ENCODE measurements at places on chromosomes 3 and 15.
A peak's percentile ranks its signal among the peaks of the same experiment; 100 is the strongest.

GRCh38 chr15:96670389-96670788 is 339.9 kb downstream of the NR2F2 start:
- no peak for DNase-seq

- DNase-seq = peak; percentile 60
Observed at GRCh38 chr15:77603611-77604336, 28.9 kb downstream of the LINGO1 start.

- no peak for DNase-seq
Observed at GRCh38 chr3:7744850-7745249, 756.8 kb upstream of the LMCD1 start.

- DNase-seq = no peak
Observed at GRCh38 chr15:31440754-31441311, 114.2 kb downstream of the KLF13 start.

DNA sequence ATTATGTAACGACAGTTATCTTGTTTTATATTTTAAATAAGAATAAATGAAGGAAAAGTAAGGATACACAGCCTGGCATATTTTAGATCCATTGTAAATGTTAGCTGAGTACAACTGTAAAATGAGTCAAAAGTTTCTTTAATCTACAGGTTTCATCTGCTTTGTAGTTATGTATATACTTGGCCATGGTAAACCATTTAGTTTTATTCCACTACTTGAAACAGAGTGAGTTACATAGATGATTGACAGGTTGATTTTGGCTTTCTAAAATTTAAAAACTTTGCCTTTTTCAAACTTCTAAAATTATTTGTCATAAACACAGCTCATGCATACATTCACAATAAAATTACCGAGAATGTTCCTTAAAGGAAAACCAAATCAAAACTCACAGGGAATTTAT is 371.2 kb downstream of the ROBO1 start:
- no peak for DNase-seq

GRCh38 chr15:75325922-75326321 is 9.9 kb upstream of the COMMD4 start:
- no peak for DNase-seq

- DNase-seq = no peak
Observed at GRCh38 chr15:95584088-95584487, 746.4 kb upstream of the NR2F2 start.

DNA sequence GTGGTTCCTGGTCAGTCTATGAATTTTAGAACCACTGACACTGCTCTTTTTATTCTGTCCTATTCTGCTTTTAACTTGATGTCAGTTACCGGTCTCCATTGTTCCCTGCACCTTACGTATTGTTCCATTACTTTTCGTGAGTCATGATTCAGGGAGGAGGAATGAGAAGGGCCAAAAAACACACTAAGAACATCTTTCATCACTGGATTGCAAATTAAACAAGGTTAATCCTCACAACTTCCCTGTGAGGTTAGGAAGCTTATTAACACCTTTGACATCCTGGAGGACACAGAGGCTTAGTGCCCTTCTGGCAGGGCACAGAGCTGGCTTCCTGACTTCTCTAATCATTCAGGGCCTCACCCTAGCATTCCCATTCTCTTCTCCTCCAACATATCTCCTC is 227.6 kb upstream of the SATB1 start:
- DNase-seq = no peak

- DNase-seq = no peak
Observed at GRCh38 chr3:73045391-73045790, 16.1 kb upstream of the EBLN2 start.

- DNase-seq = no peak
Observed at GRCh38 chr3:8206971-8207617, 294.5 kb upstream of the LMCD1 start.

- DNase-seq = no peak
Observed at GRCh38 chr15:33043636-33044035, 150.9 kb downstream of the FMN1 start.

- DNase-seq = no peak
Observed at GRCh38 chr3:61117045-61117898, 134.0 kb downstream of the FHIT start.

GRCh38 chr15:86444527-86444926 is 364.9 kb downstream of the AGBL1 start:
- no peak for DNase-seq

GRCh38 chr3:148190441-148190990 is 507.2 kb upstream of the AGTR1 start:
- DNase-seq = no peak

GRCh38 chr15:46442901-46443590 is 808.2 kb downstream of the SQOR start:
- DNase-seq = no peak

- DNase-seq = no peak
Observed at GRCh38 chr3:158097593-158098308, 8.5 kb downstream of the SHOX2 start.

DNA sequence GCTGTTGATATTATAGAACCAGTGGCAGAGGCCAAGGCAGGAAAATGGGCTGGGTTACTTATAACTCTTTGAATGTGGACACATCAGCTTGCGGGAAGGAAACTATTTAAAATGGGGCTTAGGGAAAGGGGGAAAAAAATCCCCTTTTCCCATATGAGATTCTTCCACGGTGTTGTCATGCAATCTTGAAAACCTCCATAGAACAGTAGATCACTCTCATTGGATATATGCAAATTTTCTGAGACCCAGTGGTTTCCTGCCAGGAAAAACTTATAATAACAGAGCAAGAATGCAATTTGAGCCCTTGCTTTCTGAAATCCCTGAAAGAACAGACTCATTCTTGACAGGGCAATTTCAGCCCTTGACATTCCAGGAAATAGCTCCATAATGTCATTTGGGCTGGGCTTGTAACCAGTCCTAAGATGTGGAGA is 31.1 kb downstream of the TMEM212 start:
- DNase-seq = no peak

DNA sequence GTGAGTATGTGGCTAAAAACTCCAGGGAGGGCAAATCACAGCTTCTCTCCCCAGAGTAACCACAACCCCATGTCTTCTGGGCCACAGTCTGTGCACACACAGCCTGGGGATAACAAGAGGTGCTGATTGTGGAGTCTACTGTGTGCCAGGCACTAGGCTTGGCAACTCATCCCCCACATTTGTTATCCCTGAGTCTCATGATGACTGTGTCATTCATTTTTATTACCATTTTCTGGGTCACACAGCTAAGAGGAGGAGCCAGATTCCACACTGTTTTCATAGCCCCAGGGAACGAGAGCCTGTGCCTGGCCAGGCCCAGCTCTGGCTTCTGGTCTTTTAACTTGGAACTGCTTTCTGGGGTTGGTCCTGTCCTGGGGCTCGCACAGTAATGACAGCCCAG is 34.5 kb downstream of the ESYT3 start:
- DNase-seq = no peak

GRCh38 chr3:11915621-11916424 is 69.1 kb upstream of the TAMM41 start:
- DNase-seq = no peak

GRCh38 chr15:32838820-32839219 is 121.0 kb downstream of the GREM1 start:
- DNase-seq = no peak

DNA sequence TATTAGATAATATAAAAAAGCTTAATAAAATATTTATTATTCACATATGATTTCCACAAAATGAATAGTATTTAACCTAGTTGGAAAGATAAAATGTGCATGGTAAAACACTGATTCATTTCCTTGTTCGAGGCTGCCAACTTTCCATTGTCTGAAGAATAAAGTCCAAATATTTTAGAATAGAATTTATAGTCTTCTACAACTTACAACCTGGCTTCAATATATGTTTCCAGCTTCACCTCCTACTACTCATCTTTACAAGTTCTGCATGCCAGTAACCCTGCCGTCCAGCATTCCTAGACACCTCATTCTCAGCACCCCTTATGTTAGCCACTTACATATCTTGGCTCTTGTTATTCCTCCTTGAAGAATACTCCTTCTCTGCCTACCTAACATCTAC is 244.5 kb downstream of the FGF12 start:
- DNase-seq = no peak

- peak; percentile 90 for DNase-seq
Observed at GRCh38 chr3:71930056-71930991, 145.4 kb upstream of the PROK2 start.

DNA sequence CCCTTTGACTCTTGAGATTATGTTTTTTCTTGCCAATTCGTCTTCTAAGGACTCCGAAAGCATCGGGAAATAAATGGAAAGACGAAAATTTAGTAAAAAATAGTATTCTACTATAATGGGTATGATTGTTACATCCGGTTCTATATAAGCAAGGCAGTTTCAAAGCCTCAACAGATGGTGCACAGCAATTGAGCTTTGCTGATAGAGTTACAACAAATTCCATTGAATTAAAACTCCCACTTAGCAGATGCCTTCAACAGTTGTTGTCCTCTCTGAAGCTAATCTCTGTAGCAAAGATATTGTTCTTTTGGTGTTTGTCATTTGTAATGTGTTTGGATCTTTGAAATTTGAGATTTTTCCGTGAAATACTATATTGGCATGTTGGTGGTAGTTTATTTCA is 16.1 kb upstream of the GHSR start:
- DNase-seq = no peak

DNA sequence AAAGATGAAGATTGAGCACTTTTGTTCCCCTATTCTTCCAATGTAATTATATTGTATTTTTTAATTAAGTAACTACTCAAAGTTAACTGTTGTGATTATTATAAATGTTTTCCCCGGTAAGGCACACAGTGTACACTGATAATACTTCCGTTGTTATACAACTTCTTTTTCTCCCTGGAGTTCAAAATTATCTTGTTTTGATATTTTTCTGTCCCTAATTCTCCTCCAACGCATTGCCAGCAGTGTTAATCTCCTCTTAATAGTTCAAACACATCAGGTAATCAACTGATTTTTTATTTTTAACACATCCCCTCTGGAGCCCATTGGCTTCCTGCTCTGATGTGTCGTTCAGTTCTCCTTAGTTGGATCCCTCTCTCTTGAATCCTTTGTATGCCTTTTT is 32.3 kb upstream of the MFSD1 start:
- DNase-seq = no peak

GRCh38 chr15:51172193-51172592 is 77.5 kb upstream of the TNFAIP8L3 start:
- DNase-seq = no peak

GRCh38 chr3:112904786-112905185 is 58.1 kb upstream of the CD200R1L start:
- DNase-seq = no peak

GRCh38 chr3:152211655-152212054 is 57.1 kb upstream of the MBNL1 start:
- DNase-seq = no peak

- DNase-seq = no peak
Observed at GRCh38 chr3:29145360-29145759, 135.5 kb upstream of the RBMS3 start.

GRCh38 chr3:140586311-140586710 is 91.6 kb upstream of the TRIM42 start:
- no peak for DNase-seq

GRCh38 chr15:63860555-63860954 is 26.8 kb upstream of the HERC1 start:
- DNase-seq = no peak

- DNase-seq = no peak
Observed at GRCh38 chr15:43330780-43331087, 361 bp upstream of the LCMT2 start.

DNA sequence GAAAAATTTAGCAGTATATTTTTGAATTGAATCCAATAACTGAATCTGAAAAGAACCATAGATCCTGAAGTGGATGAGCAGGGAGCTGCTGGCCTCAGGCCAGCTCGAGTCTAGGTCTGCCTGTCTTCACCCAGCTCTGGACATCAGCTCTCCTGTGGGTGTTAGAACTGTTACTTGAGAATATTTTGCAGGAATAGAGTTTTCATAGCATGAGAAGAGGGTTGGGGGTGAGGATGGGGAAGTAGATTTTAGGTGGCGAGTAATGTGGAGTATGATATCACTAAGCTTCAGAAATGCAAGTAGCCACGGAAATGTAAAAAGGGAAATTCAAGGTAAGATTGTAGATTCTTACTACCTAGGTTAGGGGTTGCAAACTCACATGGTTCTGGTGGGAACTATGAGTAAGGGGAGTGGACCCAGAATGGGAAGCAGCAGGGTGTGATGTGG is 6.2 kb downstream of the RAB8B start:
- no peak for DNase-seq

DNA sequence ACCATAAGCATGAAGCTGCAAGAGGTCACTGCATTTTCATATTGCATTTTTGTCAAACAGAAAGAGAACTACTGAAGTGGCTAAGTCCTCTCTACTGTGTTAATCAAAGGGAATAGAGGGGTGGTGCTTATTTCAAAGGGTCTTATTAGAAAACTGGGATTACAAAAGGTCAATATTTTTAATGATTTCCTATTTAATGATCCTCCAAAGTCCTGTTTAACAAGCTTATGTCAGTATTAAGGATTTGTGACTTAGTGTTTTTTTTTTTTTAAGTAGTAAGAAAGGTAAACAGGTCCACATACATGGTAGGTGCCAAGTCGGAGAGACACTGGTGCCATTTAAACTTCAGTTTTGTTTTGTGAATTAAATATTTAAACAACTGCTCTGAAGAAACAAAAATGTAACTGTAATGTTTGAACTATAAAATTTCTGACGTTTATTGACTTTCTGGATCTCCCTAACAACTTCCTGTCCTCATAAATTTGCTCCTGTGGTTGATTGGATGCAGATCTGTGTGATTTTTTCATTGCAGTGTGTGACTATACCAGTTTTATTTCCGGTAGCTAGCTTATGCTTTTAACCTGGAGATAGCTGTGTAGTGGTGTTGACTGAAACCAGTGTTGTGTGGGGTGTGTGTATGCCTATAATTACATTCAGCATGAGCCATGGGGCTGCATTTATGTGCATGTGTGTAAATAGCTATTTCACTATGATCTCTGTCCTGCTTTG is 8.6 kb upstream of the CACNA1D start:
- DNase-seq = no peak

DNA sequence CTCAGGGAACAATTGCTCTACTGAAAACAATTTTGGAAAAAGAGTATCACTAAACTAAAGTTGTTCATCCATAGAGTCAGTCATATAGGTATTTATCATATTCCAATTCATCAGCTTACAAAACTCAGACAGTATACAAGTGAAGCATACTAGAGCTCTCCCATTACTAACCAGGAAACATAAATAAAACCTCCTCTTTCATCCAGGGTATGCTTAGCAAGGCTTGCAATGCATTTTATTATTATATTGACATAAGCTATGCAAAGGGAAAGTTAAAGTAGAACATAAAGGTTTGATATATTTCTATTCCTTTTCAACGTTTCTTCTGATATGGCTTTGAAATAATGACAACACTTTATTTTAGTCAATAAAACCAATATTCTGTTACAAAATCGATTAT is 106.7 kb downstream of the GOLIM4 start:
- DNase-seq = no peak

- DNase-seq = no peak
Observed at GRCh38 chr15:85579957-85580694, 199.7 kb downstream of the AKAP13 start.

GRCh38 chr15:65088643-65089021 is 12.1 kb downstream of the KBTBD13 start:
- no peak for DNase-seq

DNA sequence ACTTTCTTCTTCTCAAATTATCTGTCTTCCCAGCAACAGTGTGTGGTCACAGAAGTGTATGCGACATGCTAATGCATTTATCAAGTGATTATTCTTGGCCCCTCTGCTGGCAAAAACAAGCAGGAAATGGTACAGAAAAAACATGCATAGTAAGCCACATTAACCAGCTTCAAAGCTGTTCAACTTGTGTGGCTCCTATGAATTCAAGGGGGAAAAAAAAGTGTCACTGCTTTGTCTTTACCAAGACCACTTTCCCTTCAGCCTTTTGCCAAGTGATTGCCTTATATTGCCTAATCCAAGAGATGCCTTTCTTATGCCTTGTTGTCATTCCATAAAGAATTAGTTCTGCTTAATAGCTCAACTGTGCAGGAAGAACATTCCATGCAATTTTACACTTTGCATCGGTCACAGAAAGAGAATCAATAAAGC is 39.1 kb downstream of the PRTG start:
- no peak for DNase-seq

Measured in WERI-Rb-1 (cell line).